ENCODE measurements at places on chromosomes 13 and 19.

DNA sequence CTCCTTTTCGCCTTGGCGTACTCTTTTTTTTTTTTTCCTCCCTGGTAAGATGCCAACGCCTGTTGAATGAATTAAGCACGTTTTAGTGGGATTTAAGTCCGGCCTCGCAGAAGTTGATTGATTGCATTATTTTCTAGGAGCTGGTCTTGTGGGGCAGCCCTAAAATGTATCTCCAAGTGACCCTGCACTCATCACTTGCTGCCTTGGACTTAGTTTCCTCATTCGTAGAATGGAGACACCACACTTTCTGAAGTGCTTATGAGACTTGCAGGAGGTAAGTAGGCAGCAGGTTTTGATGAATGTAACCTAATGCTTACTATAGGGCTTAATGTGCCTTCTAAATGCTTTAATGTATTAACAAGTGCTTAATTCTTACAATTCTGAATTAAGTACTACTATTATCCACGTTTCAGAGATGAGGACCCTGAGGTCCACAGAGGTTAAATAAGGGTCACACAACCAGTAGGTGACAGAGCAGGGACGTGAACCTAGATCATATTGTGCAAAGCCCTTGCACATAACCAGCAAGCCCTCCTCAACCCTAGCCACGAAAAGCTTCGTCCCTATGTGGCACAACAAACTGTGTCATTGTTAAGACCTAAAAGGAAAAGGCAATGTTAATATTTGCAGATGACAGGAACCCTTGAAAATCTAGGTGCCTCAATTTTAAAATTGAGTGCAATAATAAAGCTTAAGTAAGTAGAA, 514 bp upstream of the ARGLU1 start:
- DNase-seq: no peak

DNA sequence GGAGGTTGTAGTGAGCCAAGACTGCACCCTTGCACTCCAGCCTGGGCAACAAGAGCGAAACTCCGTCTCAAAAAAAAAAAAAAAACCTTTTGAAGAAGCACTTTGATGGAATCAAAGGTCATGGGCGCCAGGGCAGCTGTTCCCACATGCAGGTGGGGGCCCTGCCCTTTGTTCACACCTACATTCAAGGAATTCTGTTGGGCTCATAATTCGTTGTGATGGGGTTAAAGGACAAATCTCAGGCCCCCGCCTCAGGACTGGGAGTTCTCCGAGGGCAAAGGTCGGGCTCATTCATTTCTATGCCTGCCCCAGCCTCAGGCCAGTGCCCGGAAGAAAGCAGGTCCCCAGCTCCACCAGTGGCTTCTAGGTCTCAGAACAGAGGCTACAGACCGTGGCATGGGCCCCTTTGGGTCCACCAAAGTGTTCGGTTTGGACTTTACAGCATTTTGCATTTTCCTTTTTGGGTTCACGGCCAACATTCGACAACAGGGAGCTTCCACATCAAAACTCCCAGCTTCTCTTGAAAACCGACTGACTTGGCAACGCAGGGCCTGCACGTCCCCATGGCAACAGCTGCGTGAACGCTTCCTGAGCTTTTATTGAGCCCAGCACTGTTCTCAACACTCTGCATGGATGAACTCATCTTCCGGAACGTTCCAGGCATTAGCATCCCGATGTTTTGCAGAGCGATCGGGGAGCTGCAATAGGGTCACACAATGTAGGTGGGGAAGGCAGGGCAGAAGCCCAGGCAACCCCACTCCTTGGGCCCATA, 10.1 kb upstream of the GTF2F1 start:
- peak; percentile 66 for DNase-seq

DNA sequence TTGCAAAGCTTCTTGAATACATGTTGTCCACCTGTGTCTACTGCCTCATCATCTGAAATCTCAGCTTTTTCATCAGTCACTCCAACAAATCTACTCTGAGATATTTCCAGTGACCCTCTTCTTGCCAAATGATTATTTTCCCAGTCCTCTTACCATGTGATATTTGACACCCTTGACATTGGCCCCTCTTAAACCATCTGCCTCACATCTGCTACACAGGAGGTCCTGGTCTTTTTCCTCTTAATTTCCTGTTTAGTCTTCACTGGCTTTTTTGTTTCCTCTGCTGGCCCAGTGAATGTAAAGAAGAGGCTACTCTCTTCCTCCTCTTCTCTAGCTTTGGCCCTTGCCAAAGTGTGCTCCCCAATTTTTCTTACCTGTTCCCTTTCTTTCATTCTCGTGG, 218.7 kb downstream of the DNAJC15 start:
- no peak for DNase-seq

DNA sequence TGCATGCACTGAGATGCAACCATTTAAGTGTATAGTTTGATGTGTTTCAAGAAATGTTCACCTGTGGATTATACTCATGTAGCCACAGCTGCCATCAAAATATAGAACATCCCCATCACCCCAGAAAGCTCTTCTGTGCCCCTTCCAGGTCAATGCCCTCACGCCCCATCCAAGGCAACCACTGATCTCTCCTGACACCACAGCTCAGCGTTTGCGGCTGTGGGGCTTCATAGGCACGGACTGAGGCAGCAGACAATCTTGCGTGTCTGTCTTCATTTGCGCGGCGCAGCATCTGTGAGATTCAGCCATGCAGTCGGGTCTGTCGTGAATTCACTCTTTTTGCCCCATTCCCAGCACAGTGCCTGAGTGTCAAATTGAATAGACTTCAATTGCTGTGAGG, 153.8 kb upstream of the UQCRFS1 start:
- no peak for DNase-seq

DNA sequence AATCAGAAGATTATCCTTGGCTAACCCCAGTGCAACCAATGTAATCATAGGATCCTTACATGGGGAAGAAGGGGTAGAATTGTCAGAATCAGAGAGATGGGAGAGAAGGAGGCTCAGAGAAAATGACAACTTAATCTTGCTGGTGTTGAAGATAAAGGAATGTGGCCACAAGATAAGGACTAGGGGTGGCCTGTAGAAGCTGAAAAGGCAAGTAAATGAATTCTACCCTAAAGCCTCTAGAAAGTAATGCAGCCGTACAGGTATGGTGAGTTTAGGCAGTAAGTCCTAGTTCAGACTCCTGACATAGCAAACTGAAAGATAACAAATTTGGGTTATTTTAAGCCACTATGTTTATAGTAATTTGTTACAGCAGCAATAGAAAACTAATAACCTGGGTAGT, 718.5 kb downstream of the SLITRK6 start:
- no peak for DNase-seq

- DNase-seq: no peak
Measured at GRCh38 chr13:58187881-58188280, 556.3 kb downstream of the PCDH17 start.

GRCh38 chr13:111387945-111388600, 67.6 kb downstream of the TEX29 start:
- no peak for DNase-seq

- DNase-seq: no peak
Measured at GRCh38 chr19:40344422-40344821, 3.8 kb downstream of the C19orf47 start.

DNA sequence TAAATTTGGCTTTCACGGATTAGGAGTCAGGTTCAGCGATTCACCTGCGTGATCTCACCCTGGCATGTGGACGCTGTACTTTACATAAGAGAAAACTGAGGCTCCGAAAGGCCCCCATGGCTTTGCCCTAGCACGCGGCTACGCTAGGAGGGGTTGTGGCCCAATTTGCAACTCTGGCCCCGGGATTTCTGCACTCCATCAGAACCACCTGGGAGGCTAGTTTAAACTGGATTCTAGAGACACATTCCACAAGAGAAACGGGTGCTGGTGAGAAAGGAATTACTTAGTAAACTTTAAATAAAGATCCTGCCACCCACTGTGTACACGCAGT, 6.2 kb downstream of the BCL3 start:
- no peak for DNase-seq

DNA sequence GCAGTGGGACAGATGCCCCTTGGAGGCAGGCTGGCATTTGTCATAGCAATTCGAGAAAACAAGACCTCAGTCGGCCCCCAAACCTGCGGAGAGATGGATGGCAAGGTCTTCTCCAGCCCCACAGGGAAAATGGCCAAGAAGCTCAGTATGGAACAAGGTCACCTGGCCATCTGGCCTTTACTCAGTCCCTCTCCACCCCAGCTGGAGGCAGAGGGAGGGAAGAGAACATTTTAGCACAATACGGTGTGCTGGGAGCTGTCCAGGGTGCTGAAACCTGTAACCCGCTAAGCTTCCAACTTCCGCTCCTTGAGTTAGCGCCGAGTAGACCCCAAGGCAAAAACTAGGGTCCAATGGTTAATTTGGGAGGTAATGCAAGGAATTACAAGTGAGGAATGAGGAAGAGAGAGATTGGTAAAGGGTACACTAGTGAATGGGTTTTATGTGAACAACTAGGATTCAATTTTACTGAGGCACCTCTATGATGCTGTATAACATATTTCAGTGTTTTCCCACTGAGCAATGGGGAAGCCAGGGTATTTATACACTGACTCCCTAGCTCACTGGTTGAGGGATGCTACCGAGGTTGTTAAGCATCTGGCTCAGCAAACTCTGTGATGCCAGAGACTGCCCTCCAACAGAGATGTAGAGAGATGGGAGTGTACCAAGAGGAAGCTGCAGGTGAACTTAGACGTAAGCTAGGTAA, 64.3 kb downstream of the CACNA1A start:
- DNase-seq: peak; percentile 37

- DNase-seq: no peak
Measured at GRCh38 chr19:34794066-34794960, 21.3 kb upstream of the ZNF599 start.

GRCh38 chr13:40792284-40793051, 3.1 kb downstream of the SLC25A15 start:
- no peak for DNase-seq

DNA sequence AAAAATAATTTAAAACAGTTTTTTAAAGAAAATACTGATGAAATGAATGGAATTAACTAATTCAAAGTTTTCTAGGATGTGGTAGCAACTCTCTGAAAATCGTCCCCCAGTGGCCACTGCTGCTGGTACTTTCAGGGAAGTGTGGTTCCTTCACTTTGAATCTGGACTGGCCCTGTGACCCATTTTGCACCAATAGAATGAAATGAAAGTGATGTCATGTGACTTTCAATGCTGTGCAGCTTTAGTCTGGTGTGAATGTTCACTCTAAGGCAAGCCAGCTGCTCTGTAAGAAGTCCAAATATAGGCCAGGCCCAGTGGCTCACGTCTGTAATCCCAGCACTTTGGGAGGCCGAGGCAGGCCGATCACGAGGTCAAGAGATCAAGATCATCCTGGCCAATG, 26.4 kb upstream of the HNRNPA1L2 start:
- DNase-seq: no peak

- DNase-seq: no peak
Measured at GRCh38 chr19:48598996-48599700, 7.4 kb upstream of the SPACA4 start.

DNA sequence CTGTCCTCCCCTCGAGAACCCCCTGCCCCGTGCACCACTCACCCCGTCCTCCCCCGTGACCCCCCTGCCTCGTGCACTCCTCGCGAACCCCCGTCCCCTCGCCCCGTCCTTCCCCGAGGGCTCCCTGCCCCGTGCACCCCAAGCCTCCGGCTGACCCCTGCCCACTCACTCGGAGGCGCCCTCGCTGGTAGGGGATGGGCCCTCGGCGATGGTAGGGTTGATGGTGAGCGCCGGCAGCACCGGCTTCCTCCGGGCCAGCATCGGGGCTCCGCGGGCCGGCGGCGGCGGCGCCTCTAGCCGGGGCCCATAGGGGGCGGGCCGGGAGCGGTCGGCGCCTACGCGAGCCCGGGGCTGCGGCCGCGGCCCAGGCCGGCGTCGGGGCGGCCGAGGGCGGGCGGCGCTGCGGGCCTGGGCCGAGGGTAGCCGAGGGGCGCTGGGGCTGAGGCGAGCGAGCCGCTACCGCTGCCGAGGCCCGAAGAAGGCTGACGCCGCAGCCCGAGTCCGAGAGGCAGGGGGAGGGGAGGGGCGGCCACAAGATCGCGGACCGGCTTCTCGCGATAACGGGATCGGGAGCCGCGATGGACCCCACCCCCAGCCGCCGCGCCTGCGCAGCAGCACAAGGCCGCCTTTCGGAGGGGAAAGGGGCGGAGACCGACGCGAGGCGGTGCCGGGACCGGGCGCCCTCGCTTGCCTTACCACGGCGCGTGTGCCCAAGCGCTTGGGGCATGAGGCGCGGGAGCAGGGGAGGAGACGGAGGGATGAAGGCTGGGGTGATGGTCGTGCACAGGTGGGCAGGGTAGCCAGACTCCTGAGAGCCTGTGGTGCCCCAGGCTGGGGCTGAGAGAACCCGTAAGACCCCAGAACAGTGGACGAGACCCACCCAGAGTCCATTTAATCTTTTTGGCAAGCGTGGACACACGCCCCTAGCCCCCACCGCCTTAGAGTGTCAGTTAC, at the start of gene MAP2K2:
MAP2K2 (minus strand) TSS at position 508 of the 954 bp plus-strand sequence; CDS start at position 261, 247 bp downstream.
- DNase-seq: peak; percentile 52

DNA sequence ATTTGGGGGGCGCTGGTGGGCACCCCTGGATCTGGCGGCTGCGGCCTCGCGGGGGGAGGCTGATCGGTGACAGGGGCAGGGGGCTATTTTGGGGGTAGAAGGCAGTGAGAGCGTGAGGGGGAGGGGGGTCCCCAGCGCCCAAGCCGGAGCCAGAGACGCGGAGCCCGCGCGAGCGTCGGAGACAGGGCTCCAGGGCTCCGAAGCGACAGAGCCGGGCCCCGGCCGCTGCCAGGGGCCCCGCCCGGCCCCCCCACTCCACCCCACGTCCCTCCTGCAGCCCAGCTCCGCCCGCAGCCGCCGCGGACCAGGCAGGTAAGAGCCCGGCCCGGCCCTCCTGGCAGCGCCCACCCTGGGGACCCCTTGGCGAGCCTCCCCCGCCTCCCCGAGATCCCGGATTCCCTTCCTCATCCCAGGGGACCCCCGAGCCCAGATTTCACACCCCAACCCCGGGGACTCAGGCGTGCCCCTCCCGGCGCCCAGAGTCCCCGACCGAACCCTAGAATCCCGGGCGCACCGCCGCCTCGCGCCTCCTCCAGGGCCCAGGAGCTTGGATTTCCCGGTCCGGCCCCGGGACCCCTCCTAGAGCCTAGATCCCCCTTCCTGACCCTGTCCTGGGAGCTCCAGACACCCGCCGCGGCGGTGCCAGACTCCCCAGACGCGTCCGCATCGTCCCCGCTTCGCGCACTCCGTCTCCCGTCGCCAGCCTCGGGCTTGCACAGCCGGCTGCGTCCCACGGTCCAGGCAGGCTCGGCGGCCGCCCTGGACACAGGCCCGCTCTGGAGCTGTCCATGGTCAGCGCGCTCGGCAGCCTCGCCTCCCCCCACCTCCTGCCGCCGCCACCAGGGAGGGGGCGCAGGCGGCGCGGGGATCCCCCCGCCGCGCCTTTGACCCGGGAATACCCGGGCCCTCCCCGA, at the start of gene PPFIA3:
PPFIA3 (plus strand) TSS at position 134 of the 914 bp plus-strand sequence. CDS start 8,330 bp downstream, outside the sequence.
- peak; percentile 25 for DNase-seq

- peak; percentile 83 for DNase-seq
Measured at GRCh38 chr13:111177081-111177711, 62.1 kb downstream of the ARHGEF7 start.

- DNase-seq: no peak
Measured at GRCh38 chr19:35789195-35789977, 14.0 kb downstream of the ARHGAP33 start.

- DNase-seq: no peak
Measured at GRCh38 chr13:41547251-41548000, 90.1 kb downstream of the RGCC start.
